ENCODE measurements at places on chromosomes 11 and 22. TPM values are rescaled to one million over a fixed set of nuclear protein-coding genes. Genes with fewer than 3 reads are reported as not detected.

UPK3A gene
- not detected for total RNA-seq

MCHR1 gene
- not detected for total RNA-seq

MAPK12 gene
- total RNA-seq = 9.3 TPM

DTX4 gene
- total RNA-seq = 0.24 TPM

BET1L gene
- total RNA-seq = 38.5 TPM

SLC1A2 gene
- total RNA-seq = not detected

TNRC6B gene
- 37.8 TPM for total RNA-seq

MMP27 gene
- total RNA-seq = not detected

BEST1 gene
- total RNA-seq = 0.09 TPM

RELT gene
- 23.4 TPM for total RNA-seq

MAPK8IP2 gene
- total RNA-seq = 0.20 TPM

SCGB1A1 gene
- total RNA-seq = not detected

CCDC73 gene
- total RNA-seq = not detected

MMP12 gene
- not detected for total RNA-seq

OR2AG1 gene
- total RNA-seq = not detected

SPA17 gene
- total RNA-seq = 2.2 TPM

GAL3ST1 gene
- 0.13 TPM for total RNA-seq

APLNR gene
- not detected for total RNA-seq

MS4A15 gene
- total RNA-seq = not detected

CHRDL2 gene
- not detected for total RNA-seq

LZTR1 gene
- total RNA-seq = 78.7 TPM

MS4A8 gene
- total RNA-seq = not detected

APOA5 gene
- total RNA-seq = not detected

TMEM121B gene
- 0.11 TPM for total RNA-seq

ALDH3B1 gene
- 0.20 TPM for total RNA-seq

POU2AF1 gene
- total RNA-seq = 2.3 TPM

SORL1 gene
- 44.5 TPM for total RNA-seq

GVQW3 gene
- 2.5 TPM for total RNA-seq

SCARF2 gene
- total RNA-seq = 0.50 TPM

ESAM gene
- total RNA-seq = 0.35 TPM

OR5P2 gene
- total RNA-seq = not detected

AMPD3 gene
- total RNA-seq = 10.8 TPM

All from CD8-positive, alpha-beta memory T cell (primary cell).